ENCODE measurements at places on chromosomes 7 and 10. TPM values are rescaled to one million over a fixed set of nuclear protein-coding genes. Genes with fewer than 3 reads are reported as not detected.

CCDC172 gene
- not detected for total RNA-seq

TEX36 gene
- not detected for total RNA-seq

ERVW-1 gene
- not detected for total RNA-seq

TMEM130 gene
- total RNA-seq: 0.29 TPM

AZGP1 gene
- total RNA-seq: 0.13 TPM

AHCYL2 gene
- 5.0 TPM for total RNA-seq

TMEM120A gene
- 47.3 TPM for total RNA-seq

STEAP4 gene
- total RNA-seq: 0.07 TPM

LIPF gene
- not detected for total RNA-seq

NPSR1 gene
- not detected for total RNA-seq

TCERG1L gene
- not detected for total RNA-seq

ADO gene
- 23.3 TPM for total RNA-seq

PDE1C gene
- 3.4 TPM for total RNA-seq

PDAP1 gene
- 181 TPM for total RNA-seq

CALD1 gene
- total RNA-seq: 135 TPM

COA1 gene
- 84.7 TPM for total RNA-seq

SPDYE3 gene
- total RNA-seq: not detected

PALD1 gene
- 6.7 TPM for total RNA-seq

TLX1 gene
- total RNA-seq: not detected

GOLGA7B gene
- total RNA-seq: 3.6 TPM

ASCC1 gene
- total RNA-seq: 32.4 TPM

SEPHS1 gene
- 66.3 TPM for total RNA-seq

FAM237B gene
- not detected for total RNA-seq

SLIT1 gene
- 0.04 TPM for total RNA-seq

HMX2 gene
- total RNA-seq: 0.23 TPM

ADARB2 gene
- total RNA-seq: not detected

All from A549 treated with Mapracorat at 1 μM for 4 hours (cell line).